ENCODE measurements at places on chromosomes 7 and 10. TPM values are rescaled to one million over a fixed set of nuclear protein-coding genes. Genes with fewer than 3 reads are reported as not detected.

GRM3 gene
- 0.21 TPM for polyA plus RNA-seq

FGFR2 gene
- 85.3 TPM for polyA plus RNA-seq

SLC29A4 gene
- 33.8 TPM for polyA plus RNA-seq

SLC26A3 gene
- 0.10 TPM for polyA plus RNA-seq

NAT16 gene
- polyA plus RNA-seq, result not detected

GATA3 gene
- polyA plus RNA-seq, result 118 TPM

TUBAL3 gene
- 0.16 TPM for polyA plus RNA-seq

PTF1A gene
- polyA plus RNA-seq, result not detected

RPP30 gene
- 53.0 TPM for polyA plus RNA-seq

GPC2 gene
- 14.0 TPM for polyA plus RNA-seq

ASAH2B gene
- 11.1 TPM for polyA plus RNA-seq

TRRAP gene
- 42.0 TPM for polyA plus RNA-seq

- no peak for DNase-seq
Measured at GRCh38 chr10:86443069-86443468, 76.5 kb upstream of the GRID1 start.

DNA sequence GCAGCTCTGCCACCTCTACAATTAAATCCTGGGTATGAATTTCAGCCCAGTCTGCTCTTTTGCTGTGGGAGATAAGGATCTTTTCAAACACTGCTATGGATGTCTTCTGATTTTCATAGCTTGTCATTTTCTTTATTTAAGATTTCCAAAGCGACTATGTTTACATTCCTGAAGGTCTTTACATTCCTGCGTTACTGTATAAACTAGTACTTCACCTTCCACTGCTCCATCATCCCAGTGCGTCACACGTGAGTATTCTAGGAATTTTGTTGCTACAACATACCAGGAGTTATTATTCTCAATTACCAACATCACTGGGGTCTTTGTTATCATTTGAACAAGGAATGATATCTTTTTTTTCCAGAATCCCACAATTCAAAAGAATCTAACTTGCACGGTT, 944.7 kb downstream of the SORCS3 start:
- no peak for DNase-seq

DNA sequence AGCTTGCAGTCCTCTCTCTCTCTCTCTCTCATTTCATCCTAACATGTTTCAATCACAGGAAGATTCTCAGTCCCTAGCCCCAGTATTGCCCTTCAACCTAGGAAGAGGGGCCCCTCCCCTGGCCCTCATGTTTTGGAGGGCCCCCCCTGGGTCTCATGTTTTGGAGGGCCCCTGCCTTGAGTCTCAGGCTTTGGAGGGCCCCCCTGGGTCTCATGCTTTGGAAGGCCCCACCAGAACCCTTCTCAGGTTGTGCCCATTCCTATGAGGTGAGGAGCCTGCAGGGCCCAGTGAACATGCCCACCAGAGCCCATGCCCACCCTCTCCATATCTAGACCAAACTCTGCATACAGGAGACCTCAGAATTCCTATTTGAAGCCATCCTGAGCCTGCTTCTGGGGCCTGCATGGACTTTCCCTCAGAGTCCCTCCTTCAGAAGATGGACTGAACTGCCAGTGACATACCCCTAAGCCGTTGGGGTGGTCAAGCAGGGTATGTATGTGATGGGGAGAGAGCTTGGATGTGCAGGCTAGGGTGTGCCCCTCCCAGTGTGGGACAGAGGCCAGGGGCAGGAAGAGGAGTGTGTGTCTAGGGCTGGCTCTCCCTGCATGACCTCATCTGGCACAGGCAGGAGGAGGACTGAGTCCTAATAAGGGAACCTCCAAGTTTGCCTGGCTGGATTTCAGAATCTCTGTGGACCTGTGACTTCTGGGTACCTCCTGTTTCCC, 8.1 kb upstream of the VDAC2 start:
- DNase-seq, result no peak

DNA sequence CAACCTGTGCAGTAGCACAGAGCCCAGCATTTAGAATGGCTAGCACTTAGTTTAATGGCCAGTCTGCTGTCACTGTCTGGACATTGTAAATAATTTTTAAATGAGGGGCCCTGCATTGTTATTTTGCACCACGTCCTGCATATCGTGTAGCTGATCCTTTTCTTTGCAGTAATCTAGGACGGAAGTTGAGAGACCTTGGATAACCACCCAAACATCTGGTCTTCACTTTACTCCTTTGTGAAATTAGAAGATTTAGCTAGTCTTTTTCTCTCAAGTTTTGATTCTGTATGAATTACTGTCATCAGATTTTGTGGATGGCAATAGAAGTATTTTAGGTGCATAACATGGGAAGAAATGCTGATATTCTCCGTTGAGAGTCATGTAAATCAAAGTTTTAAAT, 1.9 kb downstream of the MIOS start:
- DNase-seq, result no peak

DNA sequence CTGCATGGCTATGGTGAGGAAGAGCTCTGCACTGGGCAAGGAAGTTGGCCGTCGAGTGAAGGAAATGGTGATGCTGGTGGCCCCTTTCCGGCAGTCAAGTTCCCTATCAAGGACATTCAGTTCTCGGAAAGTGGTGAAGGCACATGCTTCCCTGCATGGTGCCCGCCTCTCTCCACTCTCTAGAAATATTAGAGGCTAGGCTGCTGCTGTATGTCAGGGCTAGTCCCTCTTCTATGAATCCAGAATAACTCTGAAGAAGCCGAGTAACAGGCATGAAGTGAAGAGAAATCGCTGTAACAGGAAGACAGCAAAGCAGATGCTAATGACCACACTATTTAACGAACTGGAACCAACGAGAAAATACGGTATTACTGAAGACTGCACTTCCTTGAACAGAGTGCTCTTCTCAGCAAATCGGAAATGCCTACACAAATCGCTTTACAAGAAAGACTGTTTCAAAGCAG, 5.4 kb downstream of the IDI1 start:
- DNase-seq, result no peak

- DNase-seq, result no peak
Measured at GRCh38 chr10:121684276-121684675, 86.0 kb upstream of the FGFR2 start.

- peak; percentile 51 for DNase-seq
Measured at GRCh38 chr10:23516530-23516929, 77.7 kb downstream of the OTUD1 start.

- DNase-seq, result no peak
Measured at GRCh38 chr7:135971366-135971725, 5.8 kb downstream of the MTPN start.

DNA sequence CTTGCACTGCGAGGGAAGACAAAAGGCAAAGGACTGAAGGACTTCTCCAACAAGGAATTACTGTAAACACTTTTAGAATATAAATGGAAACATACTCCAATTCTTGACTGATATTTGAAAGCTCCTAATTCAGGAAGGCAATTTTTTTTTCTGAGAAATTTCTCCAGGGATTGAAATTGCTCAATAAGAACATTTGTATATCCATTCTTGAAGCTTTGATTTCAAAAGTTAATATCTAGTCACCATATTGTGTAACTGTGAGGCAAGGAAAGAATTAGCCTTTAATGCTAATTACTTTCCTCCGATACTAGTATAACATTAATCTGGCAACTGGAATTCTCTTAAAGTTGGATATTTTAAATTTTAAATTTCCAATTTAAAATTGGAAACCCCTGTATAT, 188.4 kb upstream of the COL1A2 start:
- DNase-seq, result no peak

GRCh38 chr10:958106-958505, 26.6 kb upstream of the LARP4B start:
- DNase-seq, result no peak

- DNase-seq, result peak; percentile 35
Measured at GRCh38 chr7:105452085-105452484, 63.4 kb upstream of the SRPK2 start.

GRCh38 chr10:122435212-122435827, 19.1 kb upstream of the ARMS2 start:
- peak; percentile 38 for DNase-seq

DNA sequence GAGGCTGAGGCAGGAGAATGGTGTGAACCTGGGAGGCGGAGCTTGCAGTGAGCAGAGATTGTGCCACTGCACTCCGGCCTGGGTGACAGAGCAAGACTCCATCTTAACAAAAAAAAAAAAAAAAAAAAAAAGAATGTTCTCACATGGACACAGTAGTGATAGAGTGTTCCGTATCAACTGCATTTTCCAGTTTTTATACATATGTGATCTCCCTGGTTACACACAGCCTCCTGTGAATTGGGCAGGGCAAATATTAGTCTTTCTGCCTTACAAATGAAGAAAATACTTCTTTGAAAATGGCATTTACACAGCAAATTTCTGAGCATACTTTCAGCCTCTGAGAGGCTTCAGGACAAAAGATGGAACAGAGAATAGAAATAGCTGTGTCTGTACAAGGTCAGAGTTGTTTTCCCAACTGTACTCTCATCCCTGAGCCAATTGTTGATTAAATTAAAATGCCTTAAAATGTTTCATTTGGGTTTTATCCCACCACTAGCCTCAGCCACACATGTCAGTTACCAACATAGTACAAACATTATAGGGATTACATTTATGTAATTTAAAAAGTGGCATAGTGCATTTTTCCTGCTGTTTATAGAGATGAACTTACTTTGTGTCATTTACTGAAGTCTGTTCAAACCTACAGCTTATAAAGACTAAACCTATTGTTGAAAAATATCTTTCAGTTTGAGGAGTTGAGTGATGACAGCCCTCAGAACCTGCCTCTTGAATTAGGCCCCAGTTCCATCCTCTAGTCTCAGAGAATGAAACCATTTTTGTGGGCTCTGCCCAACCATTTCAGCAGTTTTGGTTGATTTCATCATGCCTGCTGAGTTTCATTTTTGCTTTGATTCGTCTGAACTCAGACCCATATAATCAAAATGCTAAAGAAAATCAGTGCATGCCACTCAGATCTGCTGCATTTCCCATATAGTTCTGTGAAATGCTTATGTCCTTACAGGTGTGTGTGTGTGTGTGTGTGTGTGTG, 609.4 kb upstream of the C7orf33 start:
- no peak for DNase-seq

GRCh38 chr10:94364482-94364881, 1.7 kb upstream of the NOC3L start:
- no peak for DNase-seq

DNA sequence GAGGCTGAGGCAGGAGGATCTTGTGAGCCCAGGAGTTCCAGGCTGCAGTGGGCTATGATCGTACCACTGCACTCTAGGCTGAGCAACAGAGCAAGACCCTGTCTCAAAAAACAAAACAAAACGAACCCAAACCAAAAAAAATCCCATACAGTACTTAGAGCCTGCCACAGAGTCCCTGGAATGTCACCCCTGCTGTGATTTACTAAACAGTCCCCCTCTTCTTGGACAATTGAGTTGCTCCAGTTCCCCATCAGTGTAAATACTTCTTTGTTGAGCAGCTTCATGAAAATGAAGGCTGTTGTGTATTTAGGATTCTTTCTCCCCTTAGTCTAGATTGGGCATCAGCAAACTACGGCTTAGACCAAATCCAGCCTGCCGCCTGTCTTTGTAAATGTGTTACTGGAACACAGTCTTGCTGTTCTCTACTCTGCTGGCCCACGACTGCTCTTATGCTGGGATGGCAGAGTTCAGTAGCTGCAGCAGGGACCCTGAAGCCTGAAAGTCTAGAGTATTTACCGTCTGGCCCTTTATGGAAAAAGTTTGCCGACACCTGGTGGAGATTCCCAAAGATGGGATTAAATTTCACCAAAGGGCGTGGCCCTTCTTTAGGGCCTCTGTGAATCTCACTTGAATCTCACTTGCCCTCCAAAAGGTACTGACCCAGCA, 57.8 kb downstream of the PALD1 start:
- DNase-seq, result no peak

DNA sequence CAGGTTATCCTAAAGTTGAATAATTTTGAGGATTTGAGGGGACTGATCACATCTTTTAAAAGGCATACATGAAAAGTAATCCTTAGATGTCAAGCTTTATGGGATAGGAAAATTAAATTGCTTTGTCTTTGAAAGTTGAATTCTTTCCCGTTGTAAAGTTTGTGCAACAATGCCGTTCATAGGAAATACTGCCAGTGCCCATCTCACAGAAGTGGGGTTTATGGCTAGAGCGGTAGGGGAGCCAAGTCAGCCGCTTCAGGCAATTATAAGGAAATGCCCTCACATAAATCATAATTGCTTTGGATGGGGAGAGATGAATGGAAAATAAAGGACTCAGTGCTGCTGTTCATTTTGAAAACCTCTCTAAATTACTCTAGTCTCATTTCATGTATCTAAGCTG, 18.1 kb downstream of the CDC123 start:
- DNase-seq, result no peak

GRCh38 chr10:98254234-98254974, 13.6 kb downstream of the LOXL4 start:
- no peak for DNase-seq

- no peak for DNase-seq
Measured at GRCh38 chr7:155798673-155799439, 13.4 kb downstream of the SHH start.

- no peak for DNase-seq
Measured at GRCh38 chr10:113459626-113460280, 93.1 kb upstream of the HABP2 start.

DNA sequence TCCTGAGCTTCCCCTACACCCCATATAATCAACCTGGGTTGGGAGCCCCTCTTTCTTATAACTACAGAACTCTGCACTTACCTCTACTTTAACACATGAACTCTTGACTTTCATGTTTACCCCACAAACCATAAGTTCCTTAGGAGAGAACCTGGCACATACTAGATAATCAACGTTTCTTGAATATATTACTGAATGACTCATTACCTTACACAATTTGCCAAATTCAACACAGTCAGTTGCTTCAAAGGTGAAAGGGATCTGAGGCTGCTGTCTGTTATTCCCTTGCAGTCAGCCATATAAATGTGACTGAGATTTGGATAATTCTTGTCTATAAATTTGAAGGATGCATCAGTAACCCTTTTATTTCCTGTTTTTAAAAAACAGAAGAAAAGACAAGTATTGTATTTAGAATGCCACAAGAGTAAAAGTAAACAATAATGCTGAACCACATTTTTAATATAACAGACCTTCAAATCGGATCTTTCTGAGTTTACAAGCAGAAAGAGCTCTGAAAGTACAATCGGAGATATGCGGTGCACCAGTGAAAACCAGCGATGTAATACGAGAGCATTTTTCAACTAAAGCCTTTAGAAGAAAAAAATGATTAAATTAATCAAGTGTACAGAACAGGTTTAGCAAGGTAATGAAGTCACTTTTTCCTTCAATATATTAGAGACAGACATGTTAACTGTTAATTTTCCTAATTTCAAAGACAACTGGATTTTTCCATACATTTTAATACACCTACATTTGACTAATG, 29.5 kb upstream of the LRRC17 start:
- DNase-seq, result no peak

DNA sequence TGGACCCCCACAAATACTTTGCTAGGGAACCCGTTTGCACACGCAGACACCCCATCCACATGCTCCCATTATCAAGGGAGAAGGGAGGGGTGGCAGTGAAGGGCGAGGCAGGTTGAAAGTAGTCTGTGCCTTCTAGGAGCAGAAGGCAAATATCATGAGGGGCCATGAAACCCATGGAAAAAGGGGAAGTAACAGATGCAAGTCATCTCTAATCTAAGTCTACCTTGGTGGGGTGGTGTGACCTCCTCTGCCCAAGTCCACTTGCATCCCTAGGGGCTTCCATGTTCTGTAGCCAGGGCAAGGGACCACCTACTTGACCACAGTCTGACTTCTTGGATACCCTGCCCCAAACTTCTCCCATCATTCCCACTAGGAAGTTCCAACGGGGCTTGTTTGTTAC, 5.5 kb downstream of the GIMAP6 start:
- no peak for DNase-seq

- no peak for DNase-seq
Measured at GRCh38 chr10:35875016-35875676, 233.1 kb upstream of the FZD8 start.

GRCh38 chr10:3776796-3777571, 8.0 kb downstream of the KLF6 start:
- no peak for DNase-seq

Measured in renal pelvis (tissue), 12 donors.